Hypothalamus (tissue), 51 donors: ENCODE measurements at places on chromosomes 3 and 15.

GRCh38 chr3:78221300-78221699, 1181.4 kb downstream of the ROBO2 start:
- no peak for DNase-seq

DNA sequence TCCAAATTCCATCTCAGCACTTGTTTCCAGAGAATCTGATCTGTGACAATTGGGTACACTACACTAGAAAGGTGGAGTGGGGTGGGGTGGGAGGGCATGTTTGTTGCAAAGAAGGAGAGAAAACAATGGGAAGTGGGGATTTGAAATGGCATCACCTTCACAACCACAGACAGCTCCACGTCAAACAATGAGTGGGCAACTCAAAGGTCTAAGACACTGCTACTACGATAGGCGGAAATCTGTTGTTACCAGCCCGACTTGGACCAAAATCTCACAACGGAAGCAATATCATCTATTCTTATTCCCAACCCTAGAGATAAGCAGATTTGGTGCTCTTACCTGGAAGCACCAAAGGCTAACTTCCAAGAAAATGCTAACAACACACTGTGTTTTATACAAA, 3.3 kb downstream of the CYP19A1 start:
- DNase-seq, result no peak

GRCh38 chr15:74844319-74845207, 1.6 kb upstream of the ULK3 start:
- DNase-seq, result no peak

DNA sequence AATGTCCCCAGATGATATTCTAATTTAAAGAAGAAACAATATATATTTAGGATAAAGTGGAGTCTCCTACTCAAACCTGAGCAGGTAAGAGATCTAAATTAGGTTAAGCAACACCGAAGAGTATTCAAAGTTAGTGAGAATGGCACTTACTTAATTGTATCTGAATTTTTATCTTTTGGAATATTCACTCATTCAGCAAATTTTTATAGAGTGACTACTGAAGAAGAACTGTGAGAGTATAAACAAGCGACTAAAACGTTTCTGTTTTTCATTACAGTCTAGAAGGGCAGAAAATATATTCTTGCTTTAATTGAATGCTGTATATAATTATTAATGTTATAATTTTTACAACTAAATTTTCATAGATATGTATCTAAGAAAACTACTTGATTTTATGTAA, 567.7 kb upstream of the TBL1XR1 start:
- DNase-seq, result no peak

GRCh38 chr3:42300013-42300412, 34.0 kb upstream of the CCK start:
- no peak for DNase-seq

GRCh38 chr3:42013691-42014457, 52.0 kb upstream of the ULK4 start:
- no peak for DNase-seq

DNA sequence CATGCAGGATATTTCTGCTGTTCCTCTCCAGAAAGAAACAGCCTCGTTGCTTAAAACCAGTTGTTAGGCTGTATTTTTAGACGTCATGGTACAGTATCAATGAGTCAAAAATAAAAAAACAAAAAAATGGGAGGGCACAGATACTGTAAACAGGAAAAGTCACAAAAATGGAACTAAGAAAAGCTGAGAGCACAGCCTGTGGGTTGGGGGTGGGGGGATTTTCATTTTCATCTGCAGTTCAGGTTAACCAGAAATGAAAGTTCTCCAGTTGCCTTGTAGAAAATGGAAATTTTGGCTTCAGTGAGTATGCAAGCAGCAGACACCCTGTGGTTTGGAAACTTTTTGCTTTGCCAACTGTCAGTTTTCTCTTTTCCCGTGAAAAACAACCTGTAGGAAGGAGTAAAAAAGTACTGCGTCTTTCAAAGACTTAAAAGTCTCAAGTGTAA, 59.0 kb downstream of the FRMD4B start:
- no peak for DNase-seq

DNA sequence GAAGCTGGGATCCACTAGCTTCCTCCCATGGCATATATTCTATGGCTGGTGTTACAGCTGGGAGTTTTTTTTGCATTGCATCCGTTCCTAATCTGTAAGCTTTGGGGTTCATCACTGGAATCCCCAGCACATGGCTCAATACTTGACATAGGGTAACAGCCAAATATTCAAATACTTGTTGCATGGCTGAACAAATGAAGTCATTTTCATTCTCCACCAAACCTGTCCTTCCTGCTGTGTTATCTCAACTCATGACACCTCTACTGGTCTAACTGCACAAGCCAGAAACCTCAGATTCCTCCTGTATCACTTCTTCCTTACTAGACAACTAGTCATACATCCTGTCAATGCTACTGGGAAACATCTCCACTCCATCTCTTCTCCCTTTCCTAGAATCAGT, 43.4 kb downstream of the ST3GAL6 start:
- DNase-seq, result no peak

DNA sequence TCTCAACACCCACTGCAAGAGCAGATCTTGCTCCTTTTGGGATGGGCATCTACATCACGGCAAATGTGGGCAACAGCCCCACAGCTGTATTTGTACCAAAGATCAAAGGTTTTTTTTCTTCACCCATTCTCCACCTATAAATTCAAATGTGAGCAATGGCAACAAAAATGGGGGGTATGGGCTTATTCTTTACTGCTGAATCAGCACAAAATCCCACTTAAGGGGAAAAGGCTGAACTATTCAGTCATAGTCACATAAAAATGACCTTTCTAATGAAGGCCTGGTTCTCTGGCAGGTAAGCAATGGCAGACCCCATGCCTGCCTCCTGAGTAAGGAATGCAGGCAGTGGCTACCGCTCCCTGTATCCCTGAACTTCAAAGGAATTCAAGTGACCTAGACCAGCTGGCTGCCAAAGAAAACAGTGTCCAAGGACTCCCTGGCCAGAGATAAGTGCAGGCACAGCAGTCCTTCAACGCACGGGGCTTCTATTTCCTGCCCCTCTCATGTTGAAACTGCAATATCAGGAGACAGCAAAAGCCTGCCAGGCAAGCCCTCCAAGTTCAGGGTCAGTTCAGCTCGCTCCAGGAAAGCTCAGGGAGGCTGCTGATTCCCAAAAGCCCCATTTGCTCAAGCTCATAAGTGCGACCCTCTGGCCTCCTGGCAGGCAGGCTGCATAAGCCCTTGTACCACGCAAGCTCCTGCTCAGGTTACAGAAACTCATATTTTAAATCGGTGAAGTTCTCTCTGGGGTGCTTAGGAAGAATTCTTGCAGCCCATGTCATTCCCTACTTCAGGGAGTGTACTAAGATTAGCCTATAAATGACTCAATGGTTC, 134.1 kb downstream of the PDZRN3 start:
- no peak for DNase-seq

DNA sequence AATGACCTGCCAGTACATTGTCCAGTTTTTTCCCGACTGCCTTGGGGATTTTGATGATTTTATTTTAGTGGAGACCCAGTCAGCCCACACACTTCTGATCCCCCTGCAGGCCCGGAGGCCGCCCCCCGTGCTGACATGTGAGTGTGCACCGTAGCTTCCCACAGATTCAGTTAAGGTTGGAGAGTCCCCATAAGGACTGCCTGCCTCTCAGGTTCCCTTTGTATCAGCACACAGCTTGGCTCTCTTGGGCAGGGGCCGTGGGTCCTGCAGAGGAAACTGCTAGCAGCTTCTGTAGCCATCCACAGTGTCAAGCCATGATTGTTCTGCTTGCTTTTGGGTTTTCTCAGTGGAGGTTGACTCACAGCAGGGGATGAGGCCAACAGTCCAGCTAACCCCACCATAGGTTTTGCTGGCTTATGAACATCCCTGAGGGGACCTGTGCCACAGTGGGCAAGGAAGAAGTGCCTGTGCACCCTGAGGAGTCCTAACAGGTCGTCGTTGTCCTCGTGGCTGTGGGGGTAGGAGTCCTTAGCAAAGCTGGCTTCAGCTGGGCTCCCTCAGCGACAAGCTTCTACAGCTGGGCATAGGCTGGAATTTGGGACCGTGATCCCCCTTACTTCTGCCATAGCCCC, 46.4 kb downstream of the DLEC1 start:
- no peak for DNase-seq

GRCh38 chr3:14398797-14399106, 3.7 kb upstream of the SLC6A6 start:
- no peak for DNase-seq

- no peak for DNase-seq
Measured at GRCh38 chr3:52831500-52832301, 1.2 kb upstream of the ITIH4 start.

GRCh38 chr15:26866298-26867199, at the start of gene GABRA5:
Gene GABRA5, plus strand, starts transcription at chr15:26867062. Its CDS starts 2,187 bp downstream, at chr15:26869249.
- no peak for DNase-seq

- DNase-seq, result no peak
Measured at GRCh38 chr15:58070801-58071418, 5.4 kb upstream of the ALDH1A2 start.

DNA sequence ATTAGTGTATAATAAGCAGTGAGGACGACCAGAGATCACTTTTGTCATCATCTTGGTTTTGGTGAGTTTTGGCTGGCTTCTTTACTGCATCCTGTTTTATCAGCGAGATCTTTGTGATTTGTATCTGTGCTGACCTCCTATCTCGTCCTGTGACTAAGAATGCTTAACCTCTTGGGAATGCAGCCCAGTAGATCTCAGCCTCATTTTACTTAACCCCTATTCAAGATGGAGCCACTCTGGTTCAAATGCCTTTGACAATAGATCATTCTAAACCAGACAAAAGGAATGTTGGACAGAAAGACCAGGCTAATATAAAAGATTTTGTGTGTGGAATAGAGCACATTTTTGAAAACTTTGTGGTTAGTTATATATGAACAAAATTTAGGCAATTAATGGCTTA, 618.5 kb upstream of the BCHE start:
- DNase-seq, result no peak

GRCh38 chr3:155208183-155208800, 85.2 kb downstream of the STRIT1 start:
- no peak for DNase-seq

- no peak for DNase-seq
Measured at GRCh38 chr3:107953722-107954121, 137.1 kb downstream of the CD47 start.

DNA sequence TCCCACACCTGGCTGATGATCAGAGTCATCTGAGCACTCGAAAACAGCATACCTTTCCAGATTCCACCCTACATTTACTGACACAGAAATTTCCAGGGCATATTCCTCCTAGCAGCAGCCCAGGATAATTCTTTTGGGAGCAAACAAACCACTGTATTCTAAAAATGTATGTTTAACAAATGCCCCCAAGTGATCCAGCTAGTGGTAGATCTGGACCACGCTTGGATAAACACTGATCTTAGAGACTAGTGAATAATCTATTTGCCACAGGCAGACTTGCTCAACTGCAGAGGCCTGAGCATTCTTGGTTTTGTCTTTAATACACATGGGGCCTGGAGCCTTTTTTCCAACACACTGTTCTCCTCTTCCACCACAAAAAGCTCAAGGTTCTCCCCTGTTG, 89.6 kb downstream of the TM4SF4 start:
- DNase-seq, result no peak

DNA sequence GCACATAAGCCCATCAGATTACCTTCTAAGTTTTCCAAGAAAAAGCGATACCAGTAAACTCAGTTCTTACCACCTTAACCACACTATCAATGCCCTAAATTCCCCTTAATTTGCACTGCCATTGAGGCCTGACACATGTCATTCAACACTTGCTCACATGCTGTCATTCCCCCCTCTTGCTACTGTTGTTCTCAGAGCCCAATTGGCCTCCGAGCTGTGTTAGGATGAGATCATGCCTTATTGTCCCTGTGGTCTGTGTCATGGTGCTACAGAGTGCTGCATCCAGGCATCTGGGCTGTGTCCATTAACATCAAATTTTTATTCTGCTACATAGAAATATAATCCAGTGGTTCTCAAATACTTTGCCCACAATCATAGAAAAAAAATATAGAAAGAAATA, 213.6 kb downstream of the SSR3 start:
- no peak for DNase-seq

- no peak for DNase-seq
Measured at GRCh38 chr3:132009241-132009640, 25.6 kb downstream of the CPNE4 start.

DNA sequence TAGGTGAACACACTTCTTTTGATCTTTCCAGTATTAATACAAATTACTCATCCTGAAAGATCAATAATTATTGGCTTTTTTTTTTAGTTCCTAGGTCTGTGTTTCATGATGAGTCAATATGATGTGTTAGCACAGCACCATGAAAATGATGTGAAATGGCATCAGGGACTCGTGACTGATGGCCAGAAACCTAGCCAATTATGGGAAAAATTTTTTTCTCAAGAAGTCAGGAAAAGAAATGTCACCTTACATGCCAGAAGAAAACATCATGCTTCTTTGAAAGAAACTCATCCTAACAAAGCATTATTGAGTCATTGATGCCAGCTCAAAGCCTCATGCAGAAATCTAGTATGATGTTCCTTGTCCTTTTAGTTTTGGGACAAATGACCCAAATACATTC, 468.3 kb upstream of the CBLB start:
- no peak for DNase-seq

DNA sequence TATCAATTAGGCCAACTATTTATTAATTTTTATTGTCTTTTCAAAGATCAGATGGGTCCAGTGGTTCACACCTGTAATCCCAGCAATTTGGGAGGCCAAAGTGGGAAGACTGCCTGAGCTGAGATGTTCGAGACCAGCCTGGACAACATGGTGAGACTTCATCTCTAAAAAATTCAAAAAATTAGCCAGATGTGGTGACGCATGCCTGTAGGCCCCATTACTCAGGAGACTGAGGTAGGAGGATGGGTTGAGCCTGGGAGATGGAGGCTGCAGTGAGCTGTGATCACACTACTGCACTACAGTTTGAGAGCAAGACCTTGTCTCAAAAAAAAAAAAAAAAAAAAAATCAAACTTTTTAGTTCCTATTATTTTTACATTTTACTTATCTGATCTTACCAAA, 8.2 kb downstream of the AP3S2 start:
- DNase-seq, result no peak

DNA sequence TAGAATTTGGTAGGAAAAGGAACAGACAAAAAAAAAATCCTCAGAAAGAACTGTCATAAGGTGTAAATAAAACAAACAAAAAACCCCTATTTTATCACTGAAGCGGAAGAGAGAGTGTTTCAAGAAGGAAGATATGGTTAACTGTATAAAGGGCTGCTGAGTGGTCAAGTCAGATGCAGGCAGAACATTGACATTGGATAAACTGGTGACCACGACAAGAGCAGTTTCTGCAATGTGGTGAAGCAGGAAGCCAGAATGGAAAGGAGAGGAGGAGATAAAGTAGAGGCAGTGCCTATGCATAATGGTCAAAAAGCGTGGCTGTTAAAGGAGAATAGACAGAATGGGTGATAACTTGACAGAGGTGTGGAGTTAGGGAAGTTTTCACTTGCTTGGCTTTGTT, 75.3 kb downstream of the CYP19A1 start:
- DNase-seq, result no peak

- DNase-seq, result no peak
Measured at GRCh38 chr3:89966877-89967665, 859.6 kb downstream of the EPHA3 start.

DNA sequence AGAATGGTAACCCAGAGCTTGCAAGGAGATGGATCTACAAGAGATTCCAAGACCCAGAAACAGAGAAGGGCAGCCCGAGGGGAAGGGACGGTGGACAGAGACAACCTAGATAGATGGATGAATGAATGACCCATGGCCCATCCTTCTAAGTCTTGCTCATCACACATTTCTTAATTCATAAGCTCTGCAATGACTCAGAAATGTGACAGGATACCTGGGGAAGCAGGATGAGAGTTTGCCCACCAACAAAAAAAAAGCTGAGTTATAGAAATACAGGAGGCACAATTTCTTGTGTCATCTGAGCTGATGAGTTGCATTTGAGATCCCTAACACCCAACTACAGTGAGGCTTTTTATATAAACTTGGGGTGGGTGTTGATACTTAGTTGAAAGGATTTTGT, 76.6 kb downstream of the CNTN3 start:
- DNase-seq, result no peak
